CD4-positive, alpha-beta T cell (primary cell): ENCODE measurements at places on chromosomes 7 and 10. TPM values are rescaled to one million over a fixed set of nuclear protein-coding genes. Genes with fewer than 3 reads are reported as not detected.

- DNase-seq, result no peak
Observed at GRCh38 chr10:31170636-31171035, 139.0 kb upstream of the ZNF438 start.

GRCh38 chr7:152514771-152515105 is 78.9 kb upstream of the KMT2C start:
- DNase-seq, result no peak

DNA sequence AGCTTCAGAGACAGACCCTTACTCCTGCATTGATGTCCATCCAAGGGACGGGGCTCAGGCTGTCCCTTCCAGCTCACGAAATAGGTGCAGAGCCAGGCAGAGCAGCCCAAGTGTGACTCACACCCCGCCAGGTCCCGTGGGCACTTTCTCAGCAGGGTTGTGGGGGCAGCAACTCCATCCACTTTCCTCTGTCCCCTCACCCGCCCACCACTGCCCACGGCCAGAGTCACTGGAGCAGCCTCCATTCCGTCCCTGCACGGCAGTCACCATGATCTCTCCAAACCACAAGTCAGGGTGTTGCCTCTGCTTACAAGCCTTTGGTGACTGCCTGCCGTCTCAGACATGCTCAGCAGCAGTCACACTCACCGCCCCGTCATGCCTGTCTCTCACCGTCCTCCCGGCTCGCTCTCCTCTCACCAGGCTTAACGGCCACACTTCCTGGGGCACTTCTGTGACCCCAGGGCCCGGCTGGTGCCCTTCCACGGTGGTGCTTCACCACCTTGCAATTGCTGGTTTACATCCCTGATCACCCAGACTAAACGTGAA is 39.3 kb downstream of the CALML3 start:
- DNase-seq, result peak; percentile 75

GRCh38 chr10:123389520-123389919 is 235.3 kb downstream of the BUB3 start:
- DNase-seq, result no peak

- no peak for DNase-seq
Observed at GRCh38 chr10:73859784-73860491, 14.4 kb downstream of the CAMK2G start.

DNA sequence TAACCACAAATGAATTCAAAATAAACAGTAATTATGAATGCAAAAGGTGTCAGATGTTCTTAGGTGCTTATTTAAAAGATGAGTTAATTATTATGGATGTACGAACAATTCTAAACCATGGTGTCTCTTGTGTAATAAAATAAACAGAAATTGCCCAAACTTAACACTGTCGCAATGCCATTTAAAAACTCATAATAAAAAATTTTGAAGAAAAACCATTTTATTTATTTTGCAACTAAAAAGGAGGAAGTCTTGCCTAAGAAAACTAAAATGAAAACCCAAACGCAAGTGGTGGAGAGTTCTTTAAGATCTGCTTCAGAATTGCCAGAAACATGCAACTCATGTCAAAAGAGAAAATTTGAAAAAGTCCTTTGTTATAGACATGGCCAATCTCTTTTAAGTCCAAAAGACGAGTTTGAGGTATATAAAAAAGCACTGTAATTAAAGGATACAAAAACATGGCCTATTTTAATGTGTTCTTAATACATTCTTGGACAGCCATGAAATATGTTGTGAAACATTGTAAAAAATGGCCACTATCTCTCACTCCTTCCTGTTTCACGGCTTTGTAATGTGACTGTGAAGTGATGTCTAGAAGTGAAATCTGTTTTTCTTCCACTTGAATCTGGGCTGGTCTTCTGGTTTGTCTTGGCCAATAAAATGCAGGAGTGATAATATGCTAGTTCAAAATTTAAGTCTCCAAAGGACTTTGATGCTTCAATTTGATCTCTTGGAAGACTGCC is 322.9 kb downstream of the PRPF18 start:
- no peak for DNase-seq

DNA sequence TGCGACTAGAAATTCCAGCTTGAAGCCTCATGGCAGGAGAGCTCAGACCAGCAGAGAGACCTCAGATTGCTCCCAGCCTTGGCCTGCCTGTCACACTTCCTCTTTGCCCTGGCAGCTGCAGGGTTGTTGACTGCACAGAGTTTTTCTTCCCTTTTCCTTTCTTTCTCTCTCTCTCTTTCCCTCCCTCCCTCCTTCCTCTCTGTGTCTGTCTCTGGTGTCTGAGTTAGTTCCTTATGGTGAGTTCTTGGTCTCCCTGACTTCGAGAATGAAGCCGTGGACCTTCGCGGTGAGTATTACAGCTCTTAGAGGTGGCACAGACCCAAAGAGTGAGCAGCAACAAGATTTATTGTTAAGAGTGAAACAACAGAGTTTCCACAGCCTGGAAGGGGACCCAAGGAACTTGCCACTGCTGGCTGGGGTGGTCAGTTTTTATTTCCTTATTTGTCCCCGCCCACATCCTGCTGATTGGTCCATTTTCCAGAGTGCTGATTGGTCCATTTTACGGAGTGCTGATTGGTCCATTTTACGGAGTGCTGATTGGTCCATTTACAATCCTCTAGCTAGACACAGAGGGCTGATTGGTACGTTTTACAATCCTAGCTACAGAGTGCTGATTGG is 266.3 kb downstream of the RPS24 start:
- DNase-seq, result no peak

DNA sequence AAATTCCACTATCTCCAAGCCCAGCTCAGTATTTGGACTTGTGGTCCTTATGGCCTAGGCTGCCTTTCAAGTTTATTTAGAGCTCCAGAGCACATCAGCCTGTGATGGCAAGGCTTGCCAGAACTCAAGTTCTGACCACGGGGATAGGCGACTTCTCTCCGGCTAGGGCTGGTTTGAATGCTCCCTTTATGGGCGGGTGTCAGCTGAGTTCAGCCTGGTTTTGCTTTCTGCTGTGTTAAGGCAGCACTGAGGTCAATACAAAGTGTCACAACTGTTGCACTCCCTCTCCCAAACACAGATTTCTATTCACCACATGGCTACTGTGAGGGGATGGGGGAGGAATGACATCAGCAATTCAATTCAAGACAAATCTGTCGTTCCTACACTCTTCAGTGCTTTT is 318.1 kb upstream of the MYO3A start:
- no peak for DNase-seq

DNA sequence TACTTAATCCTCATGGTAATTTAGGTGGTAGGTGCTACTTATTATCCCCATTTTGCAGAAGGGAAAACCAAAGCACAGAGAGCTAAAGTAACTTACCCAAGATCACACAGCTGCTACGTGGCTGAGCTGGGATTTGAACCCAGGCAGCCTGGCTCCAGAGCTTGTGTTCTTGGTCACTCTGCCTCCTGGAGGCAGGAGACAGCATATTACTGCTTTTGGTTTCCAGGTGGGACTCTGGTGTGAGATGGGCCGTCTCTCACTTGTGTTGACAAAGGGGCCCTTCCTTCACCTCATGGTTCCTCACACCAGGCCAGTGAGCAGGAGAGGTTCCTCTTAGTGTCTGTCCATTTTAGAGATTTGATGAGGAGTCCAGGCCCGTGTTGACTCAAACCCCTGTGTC is 79.8 kb upstream of the PPIF start:
- DNase-seq, result no peak

DNA sequence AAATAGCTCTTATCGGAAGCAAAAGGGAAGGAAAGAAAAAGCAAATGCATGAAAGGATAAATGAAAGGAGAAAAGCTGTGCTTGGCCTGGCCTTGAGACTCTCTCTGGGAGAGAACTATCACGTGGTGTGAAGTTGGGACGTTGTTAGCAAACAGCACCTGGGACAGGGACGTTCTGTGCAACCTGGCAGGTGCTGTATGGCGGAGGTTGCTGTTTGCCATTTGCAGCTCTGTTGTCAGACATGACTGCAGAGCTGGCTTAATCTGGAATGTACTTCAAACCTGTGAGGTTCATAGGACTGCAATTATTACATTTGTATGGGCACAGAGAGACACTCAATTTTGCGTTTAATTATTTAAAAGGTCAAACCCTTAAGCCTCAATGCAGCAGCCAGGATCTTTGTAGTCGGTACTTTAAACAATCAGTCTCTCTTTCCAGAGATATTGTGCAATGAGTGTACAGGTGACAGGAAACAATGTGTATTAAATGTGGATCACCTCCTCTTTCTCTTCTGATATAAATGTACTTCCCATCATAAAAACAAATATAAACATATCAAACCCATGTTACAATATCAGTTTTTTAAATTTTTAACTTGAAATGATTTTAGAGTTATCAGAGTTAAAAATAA is 800.5 kb upstream of the KCND2 start:
- no peak for DNase-seq

DNA sequence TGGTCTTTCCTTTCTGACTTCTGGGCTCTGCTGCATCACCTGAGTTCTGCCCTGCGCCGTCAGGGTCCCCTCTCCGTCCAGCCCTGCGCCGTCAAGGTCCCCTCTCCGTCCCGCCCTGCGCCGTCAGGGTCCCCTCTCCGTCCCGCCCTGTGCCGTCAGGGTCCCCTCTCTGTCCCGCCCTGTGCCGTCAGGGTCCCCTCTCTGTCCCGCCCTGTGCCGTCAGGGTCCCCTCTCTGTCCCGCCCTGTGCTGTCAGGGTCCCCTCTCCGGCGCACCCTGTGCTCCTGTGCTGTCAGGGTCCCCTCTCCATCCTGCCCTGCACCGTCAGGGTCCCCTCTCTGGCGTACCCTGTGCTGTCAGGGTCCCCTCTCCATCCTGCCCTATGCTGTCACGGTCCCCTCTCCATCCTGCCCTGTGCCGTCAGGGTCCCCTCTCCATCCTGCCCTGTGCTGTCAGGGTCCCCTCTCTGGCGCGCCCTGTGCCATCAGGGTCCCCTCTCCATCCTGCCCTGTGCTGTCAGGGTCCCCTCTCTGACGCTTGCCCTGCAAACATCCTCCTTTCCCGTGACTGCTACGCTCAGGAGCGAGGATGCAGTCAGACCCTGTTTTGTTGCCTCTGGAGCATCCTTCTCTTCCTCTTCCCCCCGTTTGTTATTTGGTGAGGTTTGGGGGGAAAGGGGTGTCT is 66.4 kb downstream of the INPP5A start:
- DNase-seq, result no peak

GRCh38 chr7:150842716-150843115 is 9.6 kb upstream of the AOC1 start:
- no peak for DNase-seq

GRCh38 chr10:27660711-27661110 is 84.9 kb downstream of the MKX start:
- DNase-seq, result no peak

DNA sequence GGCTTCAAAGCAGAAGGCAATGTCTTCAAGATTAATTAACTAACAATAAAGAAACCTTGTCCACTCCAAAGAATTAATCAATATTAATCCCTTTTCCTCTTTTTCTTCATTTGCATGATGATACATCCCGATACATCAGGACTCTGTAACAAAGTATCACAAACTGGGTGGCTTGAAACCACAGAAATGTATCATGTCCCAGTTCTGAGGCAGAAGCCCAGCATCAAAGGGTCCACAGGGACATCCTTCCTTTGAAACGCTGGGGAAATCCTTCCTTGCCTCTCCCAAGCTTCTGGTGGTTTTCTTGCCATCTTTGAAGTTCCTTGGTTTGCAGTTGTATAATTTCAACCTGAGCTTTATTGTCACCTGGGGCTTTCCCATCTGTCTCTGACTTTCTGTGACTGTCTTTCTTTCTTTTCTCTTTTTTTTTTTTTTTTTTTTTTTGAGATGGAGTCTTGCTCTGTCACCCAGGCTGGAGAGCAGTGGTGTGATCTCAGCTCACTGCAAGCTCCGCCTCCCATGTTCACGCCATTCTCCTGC is 210.2 kb upstream of the ADARB2 start:
- DNase-seq, result no peak

DNA sequence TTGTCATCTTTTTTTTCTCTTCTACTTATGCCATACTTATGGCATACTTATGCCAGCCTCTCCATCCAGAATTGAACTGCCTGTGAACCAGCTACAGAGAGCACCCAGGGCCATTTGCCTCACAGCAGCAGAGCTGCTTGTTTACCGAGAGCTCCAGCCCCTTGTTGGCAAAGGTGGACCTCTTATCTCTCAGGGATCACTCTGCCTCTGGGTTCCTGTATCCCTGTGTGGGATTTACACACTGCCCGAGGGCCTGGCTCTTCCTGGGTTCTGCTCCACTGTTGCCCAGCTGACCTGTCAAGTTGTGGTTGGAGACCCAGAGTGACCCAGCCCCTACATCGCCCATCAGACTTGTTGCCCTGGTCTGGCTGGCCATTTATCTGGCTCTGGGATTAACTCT is 22.3 kb downstream of the MRPS33 start:
- no peak for DNase-seq

GRCh38 chr10:36766415-36766810 is 359.0 kb upstream of the ANKRD30A start:
- no peak for DNase-seq

- no peak for DNase-seq
Observed at GRCh38 chr10:24550680-24551079, 173.0 kb downstream of the ARHGAP21 start.

- DNase-seq, result no peak
Observed at GRCh38 chr10:76336213-76336963, 905.0 kb downstream of the LRMDA start.

GRCh38 chr7:20214921-20215669 is 2.1 kb downstream of the MACC1 start:
- no peak for DNase-seq

DNA sequence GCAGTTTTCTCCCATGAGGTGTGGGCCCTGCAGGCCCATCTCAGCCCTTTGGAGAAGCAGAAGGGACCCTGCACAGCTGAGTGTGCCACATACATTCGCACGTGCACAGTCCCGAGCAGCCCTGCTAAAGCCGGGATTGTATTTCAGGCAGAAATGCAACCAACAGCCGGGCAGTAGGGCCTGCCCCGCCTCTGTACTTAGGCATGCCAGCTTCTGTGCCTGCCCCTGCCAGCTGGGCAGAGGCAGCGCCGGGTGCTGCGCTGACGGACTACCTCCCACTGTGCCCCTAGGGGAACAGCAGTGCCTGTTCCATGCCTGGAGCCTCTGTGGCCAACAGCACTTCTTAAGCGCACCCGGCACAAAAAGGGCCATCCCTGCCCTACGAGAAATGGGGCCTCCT is 170.3 kb downstream of the NEURL1 start:
- DNase-seq, result no peak

CTAGE6 gene
- total RNA-seq, result 0.34 TPM

ATP6V0A4 gene
- total RNA-seq, result not detected

LBX1 gene
- total RNA-seq, result not detected

TEX47 gene
- not detected for total RNA-seq

PCLO gene
- total RNA-seq, result not detected

CAV2 gene
- total RNA-seq, result not detected

NAT16 gene
- total RNA-seq, result not detected

ZPBP gene
- not detected for total RNA-seq

HTRA1 gene
- not detected for total RNA-seq

ANKRD61 gene
- not detected for total RNA-seq

PILRA gene
- total RNA-seq, result 5.3 TPM

SPDYE3 gene
- total RNA-seq, result not detected

ADRB1 gene
- 0.11 TPM for total RNA-seq

TMEM178B gene
- total RNA-seq, result not detected

ACSM6 gene
- total RNA-seq, result not detected

ASZ1 gene
- not detected for total RNA-seq

TRIL gene
- not detected for total RNA-seq

UCMA gene
- total RNA-seq, result not detected
